Activated CD8-positive, alpha-beta T cell treated with anti-CD3 and anti-CD28 coated beads, Interleukin-2, amount 10 ng/mL, durations not matched to agents 7 days and 5 days (primary cell): ENCODE measurements at places on chromosomes 3 and 15.

DNA sequence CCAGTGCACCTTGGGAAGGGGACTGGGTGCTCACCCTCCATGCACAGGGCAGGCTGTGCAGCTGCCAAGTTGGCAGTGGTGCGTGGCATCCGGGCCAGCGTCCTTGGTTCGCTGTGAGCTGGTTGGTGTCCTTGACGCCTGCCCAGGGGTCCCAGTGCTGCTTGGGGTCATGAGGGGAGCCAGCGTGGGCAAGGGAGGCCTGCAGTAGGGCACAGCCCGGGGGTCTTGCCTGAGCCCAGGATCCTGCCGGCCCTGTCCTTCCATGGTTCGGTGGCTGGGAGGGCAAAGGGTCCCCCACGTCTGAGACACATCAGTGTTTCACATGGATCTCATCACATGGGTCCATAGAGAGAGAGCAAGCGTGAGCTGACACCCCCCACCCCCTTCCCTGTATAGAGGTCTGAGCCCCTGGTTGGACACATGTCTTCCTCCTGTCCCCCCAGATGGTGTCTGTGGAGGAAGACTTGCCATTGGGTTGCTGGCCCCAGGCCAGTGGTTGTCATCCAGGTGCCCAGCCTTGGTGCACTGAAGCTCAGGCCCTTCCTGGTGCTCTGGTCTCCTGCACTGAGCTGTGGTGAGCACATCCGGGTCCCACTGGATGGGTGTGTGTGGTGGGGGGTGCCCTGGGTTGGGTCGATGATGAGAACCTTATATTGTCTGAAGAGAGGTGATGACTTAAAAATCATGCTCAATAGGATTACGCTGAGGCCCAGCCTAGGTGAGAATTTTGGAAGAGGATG, 232.3 kb downstream of the SNRPN start:
- no peak for DNase-seq
- no peaks in the 10 kb centered on the region for H3K36me3 ChIP-seq
- no peaks in the 10 kb centered on the region for H3K27me3 ChIP-seq
- no peak overlapping the region for H3K4me3 ChIP-seq
- H3K27ac ChIP-seq: no peak overlapping the region

GRCh38 chr15:70863450-70864218, 9.7 kb upstream of the LARP6 start:
- no peak overlapping the region for H3K4me3 ChIP-seq
- peaks cover 6% of the 10 kb centered on the region for H3K27me3 ChIP-seq
- DNase-seq: no peak
- H3K4me1 ChIP-seq: no peaks in the 10 kb centered on the region

- DNase-seq: no peak
- no peak overlapping the region for H3K27ac ChIP-seq
- H3K27me3 ChIP-seq: peaks cover 27% of the 10 kb centered on the region
- no peaks in the 10 kb centered on the region for H3K36me3 ChIP-seq
- no peak overlapping the region for H3K4me3 ChIP-seq
Measured at GRCh38 chr3:124873226-124873625, 13.9 kb downstream of the ITGB5 start.

DNA sequence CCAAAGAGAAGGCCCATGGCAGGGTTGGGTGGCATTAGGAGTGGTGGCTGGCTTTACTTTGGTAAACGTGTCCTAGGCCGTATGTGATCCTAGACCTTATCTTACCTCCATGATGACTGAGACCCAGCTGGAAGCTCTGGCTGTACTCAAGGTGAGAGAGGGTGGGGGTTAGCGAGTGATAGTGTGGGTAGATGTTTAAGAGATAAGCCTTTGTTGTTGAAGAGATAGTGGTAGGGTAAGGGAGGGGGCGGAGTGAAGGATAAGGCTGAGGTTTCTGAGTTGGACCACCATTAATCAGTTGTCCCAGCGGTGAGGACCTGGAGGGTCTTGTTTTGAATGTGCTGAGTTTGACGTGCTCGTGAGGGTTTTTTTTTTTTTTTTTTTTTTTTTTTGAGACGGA, 61.5 kb upstream of the ULK4 start:
- no peak overlapping the region for H3K4me3 ChIP-seq
- no peaks in the 10 kb centered on the region for H3K27me3 ChIP-seq
- DNase-seq: peak; percentile 24
- H3K36me3 ChIP-seq: no peaks in the 10 kb centered on the region
- no peak overlapping the region for H3K27ac ChIP-seq

DNA sequence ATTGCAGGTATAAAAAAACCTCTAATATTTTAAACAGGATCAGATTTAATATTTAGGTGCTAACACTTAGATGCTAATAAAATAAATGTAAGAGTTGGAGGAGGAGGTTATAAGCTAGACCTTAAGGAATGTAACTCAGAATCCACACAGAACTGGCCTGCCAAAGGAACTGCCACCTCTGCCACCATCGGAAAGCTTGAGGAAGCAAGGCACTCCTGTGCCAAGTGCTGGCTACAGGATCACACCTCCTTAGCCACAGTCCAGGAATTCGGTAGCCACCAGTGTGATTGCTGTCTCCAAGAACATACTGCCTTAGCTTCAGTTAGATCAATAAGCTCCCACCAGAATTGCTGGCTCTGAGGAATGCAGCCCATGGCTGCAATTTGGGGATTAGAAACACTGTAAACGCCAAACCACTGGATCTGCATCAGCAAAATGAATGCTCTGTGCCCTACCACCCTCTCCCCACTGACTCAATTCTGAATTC, 58.0 kb downstream of the FRMD5 start:
- no peak for DNase-seq
- H3K4me3 ChIP-seq: no peak overlapping the region
- H3K27me3 ChIP-seq: peaks cover 10% of the 10 kb centered on the region
- no peaks in the 10 kb centered on the region for H3K36me3 ChIP-seq
- no peak overlapping the region for H3K27ac ChIP-seq
- H3K4me1 ChIP-seq: no peaks in the 10 kb centered on the region

DNA sequence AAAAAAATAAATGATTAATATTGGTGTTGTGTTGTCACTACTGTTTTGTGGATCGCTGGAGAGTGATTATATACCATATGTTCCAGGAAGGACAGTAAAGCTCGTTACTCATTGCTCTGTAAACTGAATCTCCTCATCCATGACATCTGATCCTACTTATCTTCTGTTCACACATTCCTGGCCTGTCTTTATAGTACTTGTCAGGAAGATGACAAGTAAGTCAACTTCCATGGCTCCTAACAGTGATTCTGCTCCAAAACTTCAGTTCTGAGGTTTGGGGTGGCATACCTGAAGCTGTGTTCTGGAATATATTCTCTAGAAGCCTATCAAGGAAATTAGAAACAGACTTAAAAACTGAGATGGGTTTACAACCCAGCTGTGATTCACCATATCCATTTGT, 288.9 kb downstream of the ZBBX start:
- DNase-seq: no peak

DNA sequence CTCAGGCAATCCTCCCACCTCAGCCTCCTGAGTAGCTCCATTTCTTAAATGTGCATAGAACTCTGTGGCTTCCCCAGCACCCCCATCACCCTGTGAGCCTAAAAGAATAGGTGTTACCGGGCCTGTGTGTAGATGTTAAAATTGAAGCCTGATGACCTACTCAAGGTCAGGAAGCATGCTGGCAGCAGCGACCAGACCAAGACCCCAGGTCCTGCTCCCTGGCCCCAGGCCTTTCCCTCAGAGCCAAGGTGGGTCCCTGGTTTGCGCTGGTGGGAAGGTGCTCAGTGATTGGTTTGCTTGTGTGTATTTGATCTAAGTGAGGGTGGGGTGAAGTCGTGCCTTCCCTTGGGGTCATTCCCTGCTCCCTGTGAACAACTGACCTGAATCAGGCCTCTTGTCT, 18.4 kb upstream of the CRABP1 start:
- no peaks in the 10 kb centered on the region for H3K4me1 ChIP-seq
- no peak overlapping the region for H3K4me3 ChIP-seq
